Cardiac muscle cell (in vitro differentiated cells and primary cell): ENCODE measurements at places on chromosomes 16 and 17.

- DNase-seq: no peak
These were observed 2.6 kb downstream of the TSPOAP1 start for GRCh38 chr17:58325976-58326468.

DNA sequence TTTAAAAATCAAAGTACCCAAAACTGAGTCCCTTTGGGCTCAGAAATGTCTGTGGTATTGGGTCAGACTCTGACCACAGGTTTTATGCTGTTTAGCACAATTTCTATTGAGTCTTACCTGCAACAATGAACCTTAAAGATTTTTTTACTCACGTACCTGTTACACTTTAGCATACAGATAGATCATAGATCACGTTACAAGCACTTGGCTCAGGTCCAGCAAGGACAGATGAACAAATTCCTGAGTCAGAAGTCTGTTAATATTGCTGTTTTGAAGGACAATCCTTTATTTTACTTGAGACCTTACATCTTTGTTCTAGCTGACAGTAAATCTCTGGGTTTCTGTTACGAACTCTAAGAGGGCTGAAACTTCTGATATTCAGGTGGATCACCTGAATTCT, 12.8 kb downstream of the SLC7A6OS start:
- no peak for DNase-seq

- no peak for DNase-seq
These were observed 19.0 kb downstream of the SMPD3 start for GRCh38 chr16:68429076-68429854.

GRCh38 chr17:49370971-49371834, 9.2 kb upstream of the ZNF652 start:
- DNase-seq: no peak

DNA sequence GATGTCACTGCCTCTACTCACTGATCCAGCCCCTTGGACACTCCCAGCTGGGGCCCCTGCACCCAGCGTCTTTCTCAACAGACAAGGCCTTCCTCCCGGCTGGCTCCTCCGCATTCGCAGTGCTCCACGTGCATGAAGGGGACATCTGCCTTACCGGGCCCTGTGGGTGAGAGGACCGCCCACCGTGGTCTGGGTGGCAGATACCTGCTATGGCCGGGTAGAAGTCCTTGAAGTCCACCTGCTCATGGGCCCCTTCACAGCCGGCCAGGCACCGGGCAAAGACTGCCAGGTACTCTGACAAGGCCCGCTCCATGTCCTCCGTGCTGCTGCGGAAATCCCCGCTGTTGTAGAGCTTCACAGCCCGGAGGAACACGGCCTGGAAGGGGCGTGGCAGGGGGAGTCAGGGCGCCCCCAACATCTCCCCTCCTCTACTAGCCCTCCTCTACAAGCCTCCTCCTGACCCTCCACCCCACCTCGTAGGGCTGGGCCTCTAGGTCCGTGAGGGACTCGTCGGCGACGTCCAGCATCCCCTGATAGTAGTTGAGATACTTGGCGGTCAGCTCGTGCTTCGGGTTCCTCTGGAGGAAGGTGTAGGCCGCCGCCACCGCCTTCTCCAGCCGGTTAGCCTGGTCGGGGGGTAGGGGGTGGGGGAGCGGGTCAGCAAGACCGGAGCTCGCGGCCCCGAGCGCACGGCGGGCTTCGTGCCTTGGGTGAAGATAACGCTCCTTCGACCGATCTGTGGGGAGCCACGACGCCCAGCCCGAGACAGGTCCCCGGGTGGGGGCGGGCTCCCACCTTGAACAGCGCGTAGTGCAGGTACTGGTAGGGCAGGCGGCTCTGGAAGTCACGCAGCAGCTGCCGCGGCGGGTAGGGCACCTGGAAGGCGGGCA, 845 bp downstream of the P3H4 start:
- DNase-seq: peak; percentile 19

GRCh38 chr17:81479175-81480071, 33.2 kb downstream of the ACTG1 start:
- no peak for DNase-seq

DNA sequence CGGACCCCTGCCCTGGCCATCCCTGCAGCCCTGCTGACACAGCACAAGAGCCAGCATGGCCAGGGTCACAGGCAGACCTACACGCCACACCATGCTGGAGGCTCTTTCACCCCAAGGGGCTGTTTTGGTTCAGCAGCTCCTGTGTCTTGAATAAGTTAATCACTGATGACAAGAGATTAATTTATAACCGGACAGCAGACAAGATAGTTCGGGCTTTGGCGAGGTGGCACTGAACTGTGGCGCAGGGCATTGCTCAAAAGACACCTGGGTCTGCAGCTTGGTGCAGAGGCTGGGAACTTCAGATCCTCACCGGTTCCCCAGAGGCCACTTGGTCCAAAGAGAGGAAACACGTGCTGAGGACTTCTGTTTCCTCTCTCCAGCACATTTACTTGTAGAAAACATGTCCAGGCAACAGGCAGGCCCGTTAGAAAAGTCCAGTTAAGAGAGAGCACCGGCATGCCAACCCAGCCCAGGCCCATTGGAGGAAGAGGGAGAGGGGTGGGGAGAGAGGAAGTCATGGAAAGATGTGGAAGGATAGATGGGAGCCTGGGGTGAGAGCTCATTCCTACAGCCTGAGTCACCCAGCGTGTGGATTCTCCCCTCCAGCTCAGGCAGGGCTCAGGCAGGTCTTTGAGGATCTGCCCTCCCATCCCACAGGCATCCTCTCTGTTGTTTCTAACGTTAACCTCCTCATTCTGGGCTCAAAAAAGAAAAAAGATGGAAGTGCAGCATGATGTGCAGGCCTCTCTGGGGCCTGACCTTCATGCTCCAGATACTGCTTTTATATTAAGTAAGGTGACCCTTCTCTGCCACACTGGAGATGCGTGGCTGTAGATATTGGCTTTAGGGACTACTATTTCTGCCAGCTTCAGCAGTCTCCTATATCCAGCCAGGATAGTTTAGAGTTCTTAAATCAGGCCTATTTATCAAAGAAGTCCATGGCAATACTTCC, 80.0 kb upstream of the HNF1B start:
- DNase-seq: peak; percentile 13

DNA sequence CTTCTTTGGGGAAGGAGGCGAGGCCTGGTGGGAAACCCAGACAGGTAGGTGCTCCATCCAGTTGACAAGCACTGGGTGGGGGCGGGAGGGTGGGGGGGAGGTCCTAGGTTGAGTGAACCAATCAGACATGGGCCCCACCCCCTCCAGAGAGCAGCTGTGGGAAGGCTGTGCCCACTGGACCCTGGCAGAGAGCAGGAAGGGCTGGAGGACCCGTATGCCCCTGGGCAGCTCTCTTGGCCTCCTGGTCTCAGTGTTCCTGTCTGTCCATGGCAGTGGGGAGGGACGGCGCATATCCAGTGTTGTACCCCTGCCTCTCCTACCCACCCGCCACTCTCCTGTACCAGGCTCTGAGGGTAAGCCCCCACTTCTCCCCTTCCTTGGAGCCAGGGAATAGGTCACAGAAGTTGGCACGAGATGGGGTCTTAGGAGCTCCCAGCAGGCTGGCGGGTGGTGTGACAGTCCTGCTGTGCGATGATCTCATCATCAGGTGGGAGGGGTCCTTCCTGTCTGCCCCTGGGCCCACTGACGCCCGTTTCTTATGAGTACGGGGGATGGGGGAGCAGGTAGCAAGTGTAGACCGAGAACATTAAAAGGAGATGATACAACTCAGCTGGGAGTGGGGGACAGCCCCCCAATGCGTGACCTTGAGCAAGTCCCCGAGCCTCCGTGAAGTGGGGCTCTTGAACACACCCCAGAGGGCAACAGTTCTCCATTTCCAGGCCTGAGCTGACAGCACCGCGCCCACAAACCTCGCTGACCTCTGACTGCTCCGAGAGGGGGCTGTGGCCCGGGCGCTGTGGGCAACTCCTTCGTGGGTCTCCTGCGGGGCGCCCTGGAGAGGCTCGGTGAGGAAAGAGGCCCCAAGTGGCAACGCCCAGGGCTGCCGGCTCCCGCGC, 1.2 kb upstream of the ZFPM1 start:
- no peak for DNase-seq

- DNase-seq: no peak
These were observed 9.8 kb upstream of the BRCA1 start for GRCh38 chr17:43134774-43135453.

- DNase-seq: peak; percentile 86
These were observed 16.4 kb upstream of the MARCHF10 start for GRCh38 chr17:62824290-62825131.

DNA sequence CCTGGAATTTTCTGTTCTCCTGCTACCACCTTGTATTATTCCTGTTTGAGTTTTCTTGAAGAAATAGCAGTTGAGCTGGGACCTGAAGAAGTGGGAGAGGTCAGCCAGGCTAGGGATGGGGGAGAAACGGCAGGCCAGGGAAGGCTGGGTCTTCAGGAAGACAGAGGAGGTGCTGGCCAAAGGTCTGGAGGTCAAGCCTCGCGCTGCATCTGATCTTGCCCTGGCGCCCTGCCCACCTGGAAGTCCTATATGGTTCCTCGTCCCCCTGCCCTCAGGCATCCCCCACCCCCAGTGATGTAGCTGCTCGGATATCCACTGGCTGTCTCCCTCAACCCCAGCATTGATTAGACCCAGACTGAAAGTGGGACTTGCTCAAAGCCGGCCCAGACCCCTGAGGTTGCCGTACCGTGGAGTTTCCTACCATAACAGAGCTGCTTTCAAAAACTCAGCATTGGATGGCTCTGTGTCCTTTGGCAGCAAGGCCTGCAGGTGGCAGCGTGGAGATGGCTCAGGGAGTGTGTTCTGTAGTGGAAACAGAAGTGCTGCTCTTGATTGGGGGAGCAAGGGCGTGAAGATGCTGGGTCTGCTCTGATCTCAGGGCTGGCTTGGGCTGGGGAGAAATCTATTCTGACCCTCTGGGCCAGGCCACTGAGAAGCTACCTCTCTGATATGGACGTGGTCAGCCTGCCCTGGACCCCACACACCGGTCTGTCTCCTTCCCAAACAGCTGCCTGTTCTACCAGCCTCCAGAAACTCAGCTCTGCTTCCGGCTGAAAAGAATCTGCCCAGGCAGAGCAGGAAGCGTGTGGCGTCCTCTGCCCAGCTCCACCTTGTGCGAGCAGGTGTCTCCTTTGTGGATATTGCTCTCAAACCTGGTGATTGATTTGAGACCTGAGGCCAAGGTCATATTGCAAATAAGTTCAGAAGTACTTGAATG, 107.0 kb upstream of the CACNG5 start:
- peak; percentile 73 for DNase-seq

DNA sequence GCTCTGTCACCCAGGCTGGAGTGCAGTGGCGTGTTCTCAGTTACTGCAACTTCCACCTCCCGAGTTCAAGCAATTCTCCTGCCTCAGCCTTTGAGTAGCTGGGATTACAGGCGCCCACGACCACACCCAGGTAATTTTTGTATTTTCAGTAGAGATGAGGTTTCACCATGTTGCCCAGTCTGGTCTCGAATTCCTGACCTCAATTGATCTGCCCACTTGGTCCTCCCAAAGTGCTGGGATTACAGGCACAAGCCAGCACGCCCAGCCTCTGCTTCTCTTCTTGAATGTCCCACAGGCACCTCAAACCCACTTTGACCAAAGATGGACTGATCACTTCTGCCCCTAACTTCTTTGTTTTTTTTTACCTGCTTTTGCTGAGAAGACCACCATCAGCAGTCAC, 4.6 kb upstream of the ARL5C start:
- DNase-seq: no peak

DNA sequence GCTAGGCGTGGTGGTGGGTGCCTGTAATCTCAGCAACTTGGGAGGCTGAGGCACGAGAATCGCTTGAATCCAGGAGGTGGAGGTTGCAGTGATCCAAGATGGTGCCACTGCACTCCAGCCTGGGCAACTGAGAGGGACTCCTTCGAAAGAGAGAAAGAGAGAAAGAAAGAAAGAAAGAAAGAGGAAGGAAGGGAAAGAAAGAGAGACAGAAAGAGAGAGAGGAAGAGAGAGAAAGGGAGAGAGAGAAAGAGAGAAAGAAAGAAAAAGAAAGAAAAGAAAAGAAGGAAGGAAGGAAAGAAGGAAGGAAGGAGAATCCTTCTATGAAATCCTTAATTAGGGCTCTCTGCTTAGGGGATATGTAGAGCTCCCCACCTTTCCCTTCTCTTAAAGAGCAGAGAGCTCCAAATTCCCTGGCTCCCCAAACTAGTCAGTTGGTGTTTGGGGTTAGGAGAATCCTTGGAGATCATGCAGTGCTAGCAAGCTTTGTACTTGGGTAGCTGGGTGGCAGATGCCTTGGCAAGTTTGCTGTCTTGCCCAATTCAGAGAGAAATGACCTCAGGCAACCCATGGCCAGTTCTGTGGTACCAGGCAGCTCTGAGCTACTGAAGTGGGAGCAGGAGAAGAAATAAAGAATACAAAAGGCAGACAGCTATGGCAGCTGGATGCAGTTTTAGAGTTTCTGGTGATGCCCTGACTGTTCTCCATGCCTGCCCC, 8.9 kb upstream of the HOXB13 start:
- DNase-seq: no peak

GRCh38 chr17:60602385-60602742, 2.4 kb downstream of the PPM1D start:
- DNase-seq: peak; percentile 19

GRCh38 chr16:52545898-52546266, 1.1 kb downstream of the TOX3 start:
- no peak for DNase-seq

- no peak for DNase-seq
These were observed 11.4 kb upstream of the CLDN9 start for GRCh38 chr16:3001316-3001715.

DNA sequence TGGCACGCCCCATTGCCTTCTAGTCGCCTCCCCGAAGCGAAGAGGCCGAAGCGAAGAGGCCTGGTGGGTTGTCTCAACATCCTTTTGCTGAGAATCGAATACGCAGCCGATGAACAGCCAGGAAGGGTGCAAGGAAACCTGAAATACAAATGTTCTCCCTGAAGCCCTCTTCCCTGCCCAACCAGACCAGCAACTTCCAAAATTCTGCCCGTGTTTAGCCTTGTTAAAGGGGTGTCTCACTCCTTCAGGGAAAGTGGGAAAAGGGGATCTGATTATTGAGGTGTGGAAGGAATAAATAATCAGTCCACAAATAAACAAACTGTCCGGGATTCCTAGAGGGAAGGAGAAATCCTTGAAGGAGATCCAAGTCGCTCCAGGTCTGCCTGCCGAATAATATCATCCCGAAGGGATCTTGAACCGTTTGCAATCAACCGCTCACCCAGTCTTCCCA, 1.4 kb upstream of the FOXC2 start:
- no peak for DNase-seq

- no peak for DNase-seq
These were observed 341 bp downstream of the SLC7A6OS start for GRCh38 chr16:68310437-68310773.

GRCh38 chr17:3802461-3803307, 1.7 kb upstream of the ITGAE start:
- DNase-seq: no peak

DNA sequence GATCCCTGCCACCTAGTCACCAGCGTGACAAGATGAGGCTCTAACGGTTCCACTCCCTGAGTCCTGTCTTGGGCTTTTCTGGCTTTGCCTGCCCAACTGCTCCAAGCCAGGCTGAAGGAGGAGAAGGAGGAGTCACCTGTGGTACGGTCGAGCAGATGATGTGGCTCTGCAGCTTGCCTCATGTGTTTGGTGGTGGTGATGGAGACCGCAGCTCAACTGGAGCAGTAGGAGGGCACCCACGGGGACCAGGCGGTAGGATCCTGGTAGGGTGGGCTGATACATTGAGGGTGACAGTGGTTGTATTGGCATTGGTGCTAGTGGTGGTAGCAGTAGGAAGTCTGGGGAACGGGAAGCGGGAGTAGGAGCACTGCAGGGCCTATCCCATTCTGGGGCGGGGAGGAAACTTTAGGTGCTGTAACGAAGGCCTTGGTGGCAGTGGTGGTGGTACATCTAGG, 202.8 kb upstream of the WSB1 start:
- no peak for DNase-seq

- peak; percentile 77 for DNase-seq
These were observed 8.5 kb downstream of the ALOXE3 start for GRCh38 chr17:8109661-8110455.
